GM19239 (cell line): ENCODE measurements at places on chromosomes 1 and 21.

GRCh38 chr1:13586001-13586400 is 2.4 kb downstream of the PDPN start:
- DNase-seq, result no peak

- no peak for DNase-seq
Measured at GRCh38 chr1:205538235-205538840, 33.9 kb downstream of the CDK18 start.

- DNase-seq, result no peak
Measured at GRCh38 chr1:46130121-46130520, 2.3 kb downstream of the PIK3R3 start.

DNA sequence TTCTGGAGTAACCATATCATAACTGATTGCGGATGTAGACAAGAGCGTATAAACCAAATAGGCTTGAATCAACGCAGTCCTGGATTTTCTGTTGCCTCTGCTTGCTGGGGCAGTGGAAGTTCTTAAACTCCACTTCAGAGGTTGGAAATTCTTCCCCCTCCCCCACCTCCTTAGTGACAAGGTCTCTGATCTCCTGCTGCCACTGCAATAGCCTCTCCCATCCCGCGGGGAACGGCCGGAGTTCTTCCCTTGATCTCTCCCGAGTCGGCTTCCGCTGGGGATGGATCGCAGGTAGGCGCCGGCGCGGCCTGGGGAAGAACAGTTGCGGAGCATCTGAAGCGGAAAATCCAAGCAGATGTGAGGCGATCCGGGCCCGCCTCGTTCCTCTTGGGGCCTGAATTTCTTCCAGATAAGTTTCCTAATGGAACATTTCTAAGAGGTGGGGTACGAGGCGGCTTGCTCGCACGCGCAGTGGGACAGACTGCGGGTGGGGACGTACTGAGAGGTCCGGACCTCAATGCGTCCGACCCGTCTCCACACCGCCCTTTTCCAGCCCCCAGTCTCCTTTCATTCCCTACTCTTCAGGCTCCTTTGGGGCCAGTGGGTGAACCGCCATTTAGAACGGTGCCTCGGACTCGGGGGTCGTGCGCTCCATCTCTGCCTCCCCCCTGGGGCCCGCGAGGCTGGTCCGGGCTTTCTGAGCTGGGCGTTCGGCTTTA is 3.1 kb upstream of the SIM2 start:
- DNase-seq, result no peak

GRCh38 chr1:97192872-97193572 is 471.4 kb downstream of the PTBP2 start:
- DNase-seq, result no peak

- DNase-seq, result no peak
Measured at GRCh38 chr1:53580009-53580400, 120.8 kb downstream of the DMRTB1 start.

- DNase-seq, result no peak
Measured at GRCh38 chr1:112501810-112502641, 6.7 kb upstream of the WNT2B start.

GRCh38 chr1:178683291-178683690 is 41.8 kb upstream of the RALGPS2 start:
- no peak for DNase-seq

DNA sequence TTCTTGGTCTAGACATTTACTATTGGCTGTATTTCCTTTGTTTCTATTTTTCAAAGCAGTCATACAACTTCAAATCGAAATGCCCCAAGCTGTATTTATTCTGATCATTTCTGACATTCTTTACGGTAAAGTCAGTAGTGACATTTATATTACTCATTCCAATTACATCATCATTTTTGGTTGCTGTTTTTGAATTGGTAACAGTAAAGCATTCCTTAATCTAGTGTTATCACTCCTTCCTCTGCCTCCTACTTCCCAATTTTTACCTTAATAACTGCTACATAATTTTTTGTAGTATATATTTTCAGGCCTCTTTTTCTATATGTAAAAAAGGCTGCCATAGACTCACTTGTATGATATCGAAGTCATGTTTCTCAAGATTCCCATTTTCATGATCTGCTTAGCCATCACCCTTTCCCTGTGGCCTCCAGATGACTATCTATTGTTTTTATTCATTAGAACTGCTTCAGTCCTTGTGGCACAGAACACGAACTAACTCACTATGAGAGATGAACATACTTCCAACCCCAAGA is 167.2 kb downstream of the RUNX1 start:
- no peak for DNase-seq

DNA sequence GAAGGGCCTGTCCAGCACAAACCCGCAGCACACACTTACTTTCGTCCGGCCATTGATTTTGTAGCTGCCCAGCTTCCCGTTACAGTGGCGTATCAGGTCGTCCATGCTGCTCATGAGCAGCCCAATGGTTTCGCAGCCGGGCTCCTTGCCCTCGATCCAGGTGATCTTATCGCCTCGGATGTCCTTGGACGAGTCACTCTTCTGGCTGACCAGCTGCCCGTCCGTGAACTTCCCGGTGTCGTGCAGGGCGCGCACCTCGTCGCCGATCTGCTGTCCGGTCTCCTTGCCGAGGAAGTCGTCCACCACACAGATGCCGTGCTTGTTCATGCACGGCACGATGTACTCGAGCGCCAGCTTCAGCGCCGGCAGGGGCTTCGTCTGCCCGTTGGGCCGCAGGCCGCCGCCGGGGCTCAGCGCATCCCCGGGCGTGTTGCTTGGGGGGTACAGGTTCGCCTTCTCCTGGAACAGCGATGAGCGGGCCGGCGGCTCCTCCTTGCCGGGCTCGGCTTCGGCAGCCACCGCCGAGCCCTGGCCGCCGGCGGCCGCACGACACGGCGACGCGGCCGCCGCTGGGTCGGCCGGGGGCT is 1.0 kb downstream of the EGLN1 start:
- peak; percentile 8 for DNase-seq

- no peak for DNase-seq
Measured at GRCh38 chr1:196611873-196612272, 3.6 kb upstream of the KCNT2 start.

DNA sequence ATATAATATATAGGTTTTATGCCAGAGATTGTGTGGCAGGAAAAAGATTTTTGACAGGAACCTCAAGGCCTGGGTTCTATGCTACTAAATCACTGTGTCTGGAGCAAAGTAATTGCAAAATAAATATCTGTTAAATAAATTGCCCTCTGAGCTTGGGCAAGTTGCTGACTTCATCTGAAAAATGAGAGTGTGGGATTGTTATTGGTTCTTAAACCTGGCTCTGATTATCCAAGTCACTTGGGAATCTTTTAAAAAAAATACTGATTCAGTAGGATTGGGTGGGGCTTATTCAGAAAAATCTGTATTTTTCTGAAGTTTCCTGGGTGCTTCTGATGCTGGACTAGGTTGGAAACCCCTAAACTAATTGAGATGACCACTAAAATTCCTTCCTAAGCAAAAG is 174.1 kb upstream of the SGIP1 start:
- no peak for DNase-seq

DNA sequence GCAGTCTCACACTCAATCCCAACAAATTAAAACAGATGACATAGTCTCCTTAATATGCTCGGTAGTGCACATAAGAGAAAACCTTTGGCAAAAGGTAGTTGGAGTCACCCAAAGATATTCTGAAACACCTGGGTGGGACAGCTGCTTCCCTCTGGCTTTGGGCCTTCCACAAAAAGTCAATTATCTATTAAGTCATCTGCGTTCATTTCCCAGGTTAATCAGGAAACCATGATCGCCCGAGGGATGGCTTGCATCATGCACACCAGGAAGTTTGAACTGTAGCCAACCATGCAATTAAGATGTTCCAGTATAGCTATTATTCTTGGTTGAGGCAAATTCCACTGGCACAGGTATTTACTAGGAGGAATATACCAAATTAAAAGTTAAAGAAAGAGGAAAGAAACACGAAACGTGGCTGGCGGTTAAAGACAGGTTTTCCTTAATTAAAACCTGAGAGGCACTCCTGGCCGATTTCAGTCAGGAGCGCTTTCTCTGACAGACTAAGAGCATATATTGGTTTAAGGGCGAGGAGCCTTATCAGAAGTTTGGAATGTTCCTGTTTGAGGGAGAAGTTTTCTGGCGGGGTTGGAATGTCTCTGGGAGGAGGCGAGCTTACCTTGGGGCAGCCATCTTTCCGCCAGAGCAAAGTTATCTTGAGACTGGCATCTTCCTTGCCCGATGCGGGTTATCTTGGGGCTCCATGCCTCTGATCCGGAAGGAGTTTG is 19.9 kb downstream of the CLDN17 start:
- no peak for DNase-seq

GRCh38 chr1:17661546-17662157 is 93.5 kb upstream of the ACTL8 start:
- DNase-seq, result peak; percentile 83

- no peak for DNase-seq
Measured at GRCh38 chr1:34976384-34977209, 8.6 kb downstream of the TMEM35B start.

- DNase-seq, result no peak
Measured at GRCh38 chr1:47687631-47688460, 250.0 kb downstream of the FOXD2 start.

- DNase-seq, result no peak
Measured at GRCh38 chr1:203428981-203429599, 46.5 kb upstream of the PRELP start.

DNA sequence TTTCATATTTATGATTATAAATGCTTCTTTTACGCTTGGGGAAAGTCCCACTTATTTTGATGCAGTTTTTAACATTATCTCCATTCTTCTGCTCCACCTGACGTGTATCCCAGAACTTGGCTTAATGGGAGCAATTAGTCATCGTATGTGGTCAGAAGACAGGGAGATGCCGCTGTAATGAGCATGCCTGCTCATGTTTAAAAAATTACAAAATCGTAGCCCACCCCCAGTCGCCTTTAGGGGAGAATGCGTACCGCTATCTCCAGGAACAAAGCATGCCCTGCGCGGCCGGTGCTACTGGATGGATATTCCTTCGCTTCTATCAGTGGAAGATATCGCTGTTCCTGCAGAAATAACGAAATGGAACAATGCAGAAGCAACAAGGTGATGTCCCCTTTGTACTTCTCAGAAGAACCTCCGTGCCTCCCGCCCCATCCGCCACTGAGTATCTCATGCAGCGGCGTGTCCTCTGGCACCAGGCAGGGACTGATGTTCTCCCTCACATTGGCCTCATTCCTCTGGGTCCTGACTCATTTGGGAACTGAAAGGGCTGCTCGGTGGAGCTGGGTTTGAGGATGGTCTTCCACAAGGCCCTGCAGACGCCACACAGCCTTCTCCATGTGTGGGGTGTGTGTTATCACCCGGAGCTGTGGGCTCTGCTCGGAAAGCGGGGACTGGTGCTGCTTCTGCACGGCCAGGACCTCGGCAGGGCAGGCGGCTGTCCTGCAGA is 116.3 kb upstream of the COL6A1 start:
- DNase-seq, result no peak

- no peak for DNase-seq
Measured at GRCh38 chr1:180928331-180929230, 15.9 kb downstream of the KIAA1614 start.

GRCh38 chr1:25765136-25765922 is 34.7 kb upstream of the SELENON start:
- DNase-seq, result no peak

DNA sequence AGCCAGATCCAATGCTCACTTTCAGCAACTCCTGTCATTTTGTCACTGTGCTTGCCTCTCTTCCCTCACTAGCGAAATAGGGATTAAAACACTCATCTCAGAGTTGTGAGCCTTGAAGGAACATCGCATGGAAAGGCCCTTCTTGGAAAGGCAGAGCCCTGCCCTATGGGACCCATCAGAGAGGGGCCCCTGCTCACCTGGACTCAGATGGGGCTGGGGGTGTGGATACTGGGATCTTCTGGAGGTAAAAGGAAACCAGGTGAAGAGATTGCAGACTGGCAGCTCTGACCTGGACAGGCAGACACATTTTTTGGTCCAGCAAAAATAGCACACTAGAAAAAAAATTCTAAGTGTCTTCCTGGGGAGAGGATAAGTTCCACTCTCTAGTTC is 54.2 kb upstream of the EPS8L3 start:
- no peak for DNase-seq

DNA sequence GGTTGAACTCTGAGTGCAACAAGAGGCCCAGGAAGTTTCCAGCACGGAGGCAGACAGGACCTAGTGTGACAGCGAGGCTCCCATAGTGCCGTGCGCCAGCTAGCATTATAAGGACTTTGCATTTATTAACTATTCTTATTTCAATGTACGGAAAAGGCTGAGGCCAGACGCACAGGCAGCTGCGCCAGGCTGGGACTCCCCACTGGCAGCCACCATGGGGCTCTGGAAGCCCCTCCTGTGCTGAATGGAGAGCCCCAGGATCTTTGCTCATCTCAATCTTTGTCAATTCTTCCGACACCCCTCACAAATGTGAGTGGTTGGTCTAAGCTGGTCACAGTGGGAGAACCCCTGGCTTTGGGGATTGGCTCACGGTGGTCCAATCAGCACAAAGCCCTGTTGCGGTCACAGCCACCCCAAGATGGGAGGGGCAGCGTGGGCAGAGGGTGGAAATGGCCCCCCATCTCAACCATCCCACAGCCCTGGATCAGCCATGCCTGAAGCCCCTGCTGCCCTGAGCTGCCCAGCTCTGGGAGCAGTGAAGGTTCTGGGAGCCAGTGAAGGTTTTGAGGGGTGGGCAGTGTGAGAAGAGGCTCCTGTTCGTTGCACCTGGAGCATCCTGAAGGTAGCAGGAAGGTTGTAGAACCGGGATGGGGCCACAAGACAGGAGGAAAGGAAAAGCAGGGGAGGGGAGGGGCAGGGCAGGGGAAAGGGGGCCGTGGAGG is 59.5 kb upstream of the ADARB1 start:
- DNase-seq, result no peak

- no peak for DNase-seq
Measured at GRCh38 chr1:23069149-23069548, 49.9 kb downstream of the KDM1A start.

DNA sequence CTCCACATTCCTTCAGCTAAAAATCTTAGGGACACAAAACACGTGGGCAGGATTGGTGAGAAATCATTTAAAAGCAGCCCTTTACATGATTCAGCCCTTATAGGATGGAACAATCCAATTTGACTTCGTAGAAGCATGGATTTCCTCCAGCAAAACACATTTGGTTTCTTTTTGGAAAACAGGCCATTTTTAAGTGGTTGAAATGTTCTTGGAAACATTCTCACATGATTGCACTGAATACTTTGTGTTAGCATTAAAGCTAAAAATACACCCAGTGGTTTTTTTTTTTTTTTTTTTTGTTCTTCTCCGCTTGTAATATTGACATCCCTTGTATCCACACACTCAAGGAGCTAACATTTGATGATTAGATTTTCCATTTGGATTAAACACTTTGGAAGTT is 42.1 kb upstream of the ABCG1 start:
- no peak for DNase-seq

DNA sequence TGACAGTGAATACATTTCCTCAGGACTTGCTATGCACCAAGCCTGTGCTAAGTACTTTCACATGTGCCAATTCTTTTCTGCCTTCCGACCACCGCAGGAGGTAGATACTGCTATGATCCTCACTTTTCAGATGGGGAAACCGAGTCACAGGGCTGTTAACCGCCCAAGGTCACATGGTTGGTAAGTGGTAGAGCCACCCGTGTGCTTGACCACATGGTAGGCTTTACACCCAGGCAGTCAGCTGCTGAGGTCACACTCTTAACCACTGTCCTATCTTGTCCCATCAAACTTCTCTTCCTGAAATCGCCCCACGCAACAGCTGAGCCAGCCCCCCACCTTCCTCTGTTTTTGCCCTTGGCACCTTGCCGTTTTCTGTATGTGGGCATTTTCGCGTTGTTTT is 31.0 kb upstream of the SDHB start:
- DNase-seq, result no peak
